ENCODE measurements at places on chromosomes 7 and 10. TPM values are rescaled to one million over a fixed set of nuclear protein-coding genes. Genes with fewer than 3 reads are reported as not detected.

LAMB1 gene
- 87.7 TPM for total RNA-seq

DNA sequence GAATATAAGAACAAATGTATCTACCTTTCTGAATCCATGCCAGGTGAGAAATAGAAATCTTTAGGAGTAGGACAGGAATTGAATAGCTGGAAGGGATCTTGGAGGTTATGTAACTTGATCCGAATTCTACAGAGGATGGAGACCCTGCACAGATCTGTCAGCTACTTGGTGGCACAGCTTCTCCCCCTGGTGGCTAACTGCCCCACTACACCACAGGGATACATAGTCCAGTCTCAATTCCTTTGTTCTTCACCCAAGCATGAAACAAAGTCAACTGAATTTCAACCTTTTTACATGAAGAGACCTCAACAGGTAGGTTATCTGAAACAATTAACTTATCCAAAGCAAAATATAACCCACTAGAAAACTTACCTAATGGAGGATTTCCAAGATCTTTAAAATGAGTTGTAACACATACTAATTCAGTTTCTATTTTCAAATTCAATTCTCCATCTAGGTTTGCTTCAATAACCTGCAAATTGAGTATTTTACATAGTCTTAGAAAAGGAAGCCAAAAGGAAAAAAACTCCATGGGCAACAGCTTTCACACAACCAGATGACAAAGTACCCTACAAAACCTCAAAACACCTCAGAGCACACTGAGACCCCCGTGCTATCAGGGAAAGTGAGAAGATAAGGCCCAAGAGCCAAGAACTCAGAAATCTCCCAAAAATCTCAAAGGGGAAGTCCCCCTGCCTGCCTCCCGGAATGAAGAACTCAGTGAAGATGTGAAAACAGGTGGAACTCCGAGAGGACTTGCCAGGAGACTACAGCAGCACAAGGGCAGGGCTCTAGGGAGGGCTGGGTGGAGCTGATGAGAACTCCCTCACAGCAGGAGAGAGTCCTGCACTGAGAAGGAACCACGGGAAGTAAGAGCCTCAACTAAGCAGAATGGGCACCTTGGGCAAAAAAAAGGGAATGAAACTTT lies 10.3 kb downstream of the HUS1 start:
- H3K27me3 ChIP-seq, result no peaks in the 10 kb centered on the region
- H3K4me1 ChIP-seq, result peaks cover 11% of the 10 kb centered on the region
- H3K27ac ChIP-seq, result no peak overlapping the region
- H3K4me3 ChIP-seq, result no peak overlapping the region

LIPN gene
- not detected for total RNA-seq

- H3K4me3 ChIP-seq, result no peak overlapping the region
- peak; percentile 66 for DNase-seq
- no peak overlapping the region for H3K27ac ChIP-seq
- H3K27me3 ChIP-seq, result no peaks in the 10 kb centered on the region
- peaks cover 12% of the 10 kb centered on the region for H3K4me1 ChIP-seq
These were observed 9.3 kb downstream of the TCAF1 start for GRCh38 chr7:143892527-143893300.

GRCh38 chr7:34022626-34023025 lies 117.3 kb downstream of the BMPER start:
- H3K27me3 ChIP-seq, result no peaks in the 10 kb centered on the region
- no peak overlapping the region for H3K4me3 ChIP-seq
- no peak for DNase-seq
- H3K36me3 ChIP-seq, result no peaks in the 10 kb centered on the region
- peaks cover 14% of the 10 kb centered on the region for H3K4me1 ChIP-seq

SHLD2 gene
- 26.1 TPM for total RNA-seq

DNA sequence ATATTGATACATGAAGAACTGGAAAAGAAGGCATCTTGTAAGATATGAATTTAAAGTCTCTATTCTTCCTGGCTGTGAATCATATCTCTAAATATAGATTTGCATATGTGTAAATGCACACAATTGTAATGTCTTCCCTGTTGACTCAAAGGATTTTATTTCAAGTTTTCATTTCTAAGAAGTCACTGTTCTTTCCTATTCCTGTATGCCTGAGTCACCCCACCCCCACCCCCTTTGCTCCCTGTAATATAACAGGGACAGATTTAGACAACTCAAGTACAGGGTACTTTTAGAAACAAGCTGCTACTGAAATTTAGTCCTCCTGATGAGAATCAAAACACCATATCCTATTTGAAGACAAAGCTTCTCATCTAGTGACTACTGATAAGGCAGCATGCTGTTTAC lies 43.0 kb upstream of the HECTD2 start:
- H3K4me3 ChIP-seq, result no peak overlapping the region
- H3K27ac ChIP-seq, result no peak overlapping the region
- DNase-seq, result no peak
- no peaks in the 10 kb centered on the region for H3K27me3 ChIP-seq

ARHGEF35 gene
- total RNA-seq, result 0.97 TPM

- DNase-seq, result no peak
- no peak overlapping the region for H3K27ac ChIP-seq
- peaks cover 25% of the 10 kb centered on the region for H3K4me1 ChIP-seq
- no peaks in the 10 kb centered on the region for H3K36me3 ChIP-seq
- H3K27me3 ChIP-seq, result peaks cover 17% of the 10 kb centered on the region
These were observed 16.4 kb downstream of the FZD1 start for GRCh38 chr7:91280604-91281003.

DNA sequence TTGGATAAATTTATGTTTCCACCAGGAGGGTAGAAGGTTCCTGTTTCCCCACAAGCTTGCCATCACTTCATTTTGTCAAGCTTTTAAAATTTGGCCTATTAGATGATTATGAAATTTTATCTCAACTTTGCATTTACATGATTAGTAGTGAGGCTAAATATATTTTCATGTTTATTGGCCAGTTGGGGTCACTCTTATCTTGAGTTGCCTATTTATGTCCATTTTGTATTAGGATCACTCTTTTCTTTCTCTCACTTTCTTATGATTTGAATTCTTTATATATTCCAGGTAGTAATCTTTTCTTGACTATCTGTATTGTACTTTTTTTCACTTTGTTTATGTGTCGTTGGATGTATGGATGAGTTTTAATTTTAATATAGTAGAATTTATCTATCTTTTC lies 218.6 kb upstream of the SLC26A5 start:
- H3K4me1 ChIP-seq, result no peaks in the 10 kb centered on the region
- H3K27me3 ChIP-seq, result no peaks in the 10 kb centered on the region
- H3K27ac ChIP-seq, result no peak overlapping the region
- H3K4me3 ChIP-seq, result no peak overlapping the region
- H3K36me3 ChIP-seq, result no peaks in the 10 kb centered on the region

GRCh38 chr7:70701991-70702390 lies 430.0 kb upstream of the GALNT17 start:
- peaks cover 3% of the 10 kb centered on the region for H3K36me3 ChIP-seq
- H3K4me1 ChIP-seq, result peaks cover 96% of the 10 kb centered on the region
- H3K27me3 ChIP-seq, result no peaks in the 10 kb centered on the region
- no peak for DNase-seq
- no peak overlapping the region for H3K27ac ChIP-seq

DNA sequence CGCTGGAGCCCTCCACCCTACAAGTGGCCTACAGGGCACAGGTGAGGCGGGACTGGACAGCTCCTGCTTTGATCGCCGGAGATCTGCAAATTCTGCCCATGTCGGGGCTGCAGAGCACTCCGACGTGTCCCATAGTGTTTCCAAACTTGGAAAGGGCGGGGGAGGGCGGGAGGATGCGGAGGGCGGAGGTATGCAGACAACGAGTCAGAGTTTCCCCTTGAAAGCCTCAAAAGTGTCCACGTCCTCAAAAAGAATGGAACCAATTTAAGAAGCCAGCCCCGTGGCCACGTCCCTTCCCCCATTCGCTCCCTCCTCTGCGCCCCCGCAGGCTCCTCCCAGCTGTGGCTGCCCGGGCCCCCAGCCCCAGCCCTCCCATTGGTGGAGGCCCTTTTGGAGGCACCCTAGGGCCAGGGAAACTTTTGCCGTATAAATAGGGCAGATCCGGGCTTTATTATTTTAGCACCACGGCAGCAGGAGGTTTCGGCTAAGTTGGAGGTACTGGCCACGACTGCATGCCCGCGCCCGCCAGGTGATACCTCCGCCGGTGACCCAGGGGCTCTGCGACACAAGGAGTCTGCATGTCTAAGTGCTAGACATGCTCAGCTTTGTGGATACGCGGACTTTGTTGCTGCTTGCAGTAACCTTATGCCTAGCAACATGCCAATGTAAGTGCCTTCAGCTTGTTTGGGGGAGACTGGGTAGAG lies at the start of gene COL1A2:
TSS of gene COL1A2 (plus strand) at position 459 of the 704 bp plus-strand sequence. CDS start at position 596, 137 bp downstream.
- peaks cover 22% of the 10 kb centered on the region for H3K4me1 ChIP-seq
- peak within 1 kb of the TSS; percentile 57 for H3K4me3 ChIP-seq
- no peak within 1 kb of the TSS for H3K27ac ChIP-seq
- peak; percentile 70 for DNase-seq

- no peak for DNase-seq
- H3K36me3 ChIP-seq, result no peaks in the 10 kb centered on the region
- no peak overlapping the region for H3K27ac ChIP-seq
These were observed 12.7 kb downstream of the PTPRE start for GRCh38 chr10:127919418-127920271.

DNA sequence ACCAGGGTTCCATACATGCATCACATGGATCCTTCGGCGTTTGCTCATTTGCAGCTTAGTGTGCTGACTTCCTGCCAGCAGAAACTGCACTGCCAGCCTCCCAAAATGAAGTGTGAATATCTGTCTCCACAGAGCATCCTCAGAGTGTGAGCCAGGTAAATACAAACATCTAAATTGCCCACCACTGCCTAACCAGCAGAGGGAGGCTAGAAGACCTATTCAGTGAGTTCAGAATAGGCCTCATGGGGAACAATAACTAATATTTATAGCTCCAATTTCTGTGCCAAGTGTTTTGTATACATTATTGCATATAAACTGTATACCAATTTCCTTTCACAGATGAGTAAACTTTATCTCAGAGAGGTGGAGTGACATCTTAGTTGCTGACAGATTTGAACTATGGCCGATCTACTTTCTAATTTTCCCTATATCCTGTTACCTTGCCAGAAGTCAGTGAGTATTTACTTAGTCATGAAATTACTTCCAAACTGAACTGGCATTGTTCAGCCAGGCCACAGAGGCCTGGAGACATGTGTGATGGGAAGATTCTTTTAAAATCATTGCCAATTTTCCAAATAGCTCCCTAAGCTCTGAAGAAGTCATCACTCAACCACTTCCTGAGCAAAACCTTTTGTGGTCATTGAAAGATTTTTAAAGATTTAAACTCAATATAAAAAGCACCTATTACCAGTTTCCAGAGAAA lies 926.5 kb upstream of the GHITM start:
- no peak for DNase-seq
- peaks cover 28% of the 10 kb centered on the region for H3K4me1 ChIP-seq
- no peak overlapping the region for H3K27ac ChIP-seq
- H3K4me3 ChIP-seq, result no peak overlapping the region

- no peaks in the 10 kb centered on the region for H3K36me3 ChIP-seq
- no peak overlapping the region for H3K4me3 ChIP-seq
- no peak for DNase-seq
- H3K4me1 ChIP-seq, result no peaks in the 10 kb centered on the region
These were observed 29.8 kb upstream of the MSMB start for GRCh38 chr10:46075869-46076268.

DNA sequence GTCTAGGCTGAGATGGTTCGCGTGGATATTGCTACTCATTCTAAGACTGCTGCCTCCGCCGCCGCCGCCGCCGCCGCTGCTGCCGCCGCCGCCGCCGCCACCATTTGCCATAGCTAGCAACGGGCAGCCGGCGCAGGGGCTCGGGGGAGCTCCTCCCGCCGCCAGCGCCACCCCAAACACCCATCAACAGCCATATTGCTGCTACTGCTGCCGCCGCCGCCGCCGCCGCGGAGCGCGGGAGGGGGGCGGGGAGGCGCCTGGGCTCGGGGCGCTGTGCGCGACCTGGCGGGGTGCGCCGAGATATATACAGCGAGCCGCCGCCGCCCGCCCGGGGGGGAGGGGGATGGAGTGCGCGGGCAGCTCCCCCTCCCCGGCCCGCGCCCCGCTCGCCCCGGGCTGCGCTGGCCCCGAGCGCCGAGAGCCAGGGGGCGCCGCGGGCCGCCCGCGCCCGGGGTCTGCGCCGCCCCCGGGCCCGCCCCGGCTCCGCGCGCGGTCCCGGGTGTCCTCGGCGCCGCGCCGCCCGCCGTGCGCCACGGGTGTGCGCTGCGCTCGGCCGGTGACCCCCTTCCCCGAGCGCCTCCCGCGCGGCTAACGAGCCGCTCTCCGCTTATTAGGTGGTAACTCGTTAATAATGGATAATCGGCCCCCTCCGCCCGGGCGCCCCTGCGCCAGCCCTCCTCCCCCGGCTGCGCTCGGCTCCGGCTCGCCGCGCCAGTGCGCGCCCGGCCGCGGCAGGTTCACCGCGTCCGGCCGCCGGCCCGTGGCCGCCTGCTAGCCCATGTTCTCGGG lies at the start of gene KCNMA1:
TSS of gene KCNMA1 (minus strand) at position 277 of the 789 bp plus-strand sequence.
- peaks cover 80% of the 10 kb centered on the region for H3K27me3 ChIP-seq
- H3K4me1 ChIP-seq, result peaks cover 30% of the 10 kb centered on the region

DNA sequence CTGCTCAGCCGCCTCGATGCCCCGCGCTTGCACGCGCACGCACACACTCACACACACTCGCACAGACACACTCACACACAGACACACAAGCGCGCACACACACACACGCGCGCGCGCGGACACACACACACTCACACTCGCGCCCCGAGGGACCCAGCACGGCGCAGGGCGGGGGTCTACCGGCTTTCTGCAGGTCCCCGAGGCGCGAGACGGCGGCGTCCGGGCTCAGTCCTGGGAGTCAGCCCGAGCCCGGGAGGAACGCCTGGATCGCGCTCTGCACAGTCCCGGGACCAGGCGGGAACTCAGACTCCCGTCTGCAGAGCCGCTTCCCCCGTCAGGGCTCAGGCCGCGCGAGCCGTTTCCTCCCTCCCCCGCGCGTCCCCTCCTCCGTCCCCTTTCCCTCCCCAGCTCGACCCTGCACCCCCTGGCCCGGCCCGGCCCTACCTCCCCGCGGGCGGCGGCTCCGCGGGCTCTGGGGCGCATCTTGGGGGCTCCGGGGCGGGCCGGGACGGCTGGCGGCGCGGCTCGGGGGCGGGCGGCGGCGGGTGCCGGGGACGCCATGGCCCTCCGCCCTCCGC lies 464 bp downstream of the DENND2A start:
- peak overlapping the region; percentile 94 for H3K4me3 ChIP-seq
- peaks cover 21% of the 10 kb centered on the region for H3K4me1 ChIP-seq
- H3K36me3 ChIP-seq, result no peaks in the 10 kb centered on the region
- peak; percentile 76 for DNase-seq
- H3K27me3 ChIP-seq, result peaks cover 19% of the 10 kb centered on the region

DNA sequence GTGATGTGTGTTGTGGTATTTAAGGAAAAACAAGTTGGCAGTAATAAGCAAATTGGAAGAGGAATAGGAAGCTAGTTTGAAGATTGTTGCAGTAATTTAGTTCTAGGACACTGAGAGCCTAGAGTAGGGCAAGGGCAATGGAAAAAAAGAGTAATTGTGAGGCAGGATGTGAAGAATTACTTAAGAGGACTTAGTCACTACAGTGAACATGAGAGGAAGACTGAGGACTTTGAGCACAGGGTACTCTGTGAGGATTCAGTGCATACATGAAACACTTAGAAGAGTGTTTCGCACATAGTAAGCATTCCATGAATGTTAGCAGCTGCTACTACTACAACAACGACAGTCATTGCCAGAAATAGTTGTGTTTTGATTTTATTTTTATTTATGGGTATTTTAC lies 30.9 kb upstream of the DKK1 start:
- H3K27ac ChIP-seq, result no peak overlapping the region
- H3K27me3 ChIP-seq, result no peaks in the 10 kb centered on the region
- H3K4me1 ChIP-seq, result no peaks in the 10 kb centered on the region
- DNase-seq, result no peak
- no peak overlapping the region for H3K4me3 ChIP-seq
- no peaks in the 10 kb centered on the region for H3K36me3 ChIP-seq

PON1 gene
- total RNA-seq, result 1.8 TPM

GRCh38 chr7:151243408-151244195 lies 4.9 kb downstream of the SMARCD3 start:
- no peaks in the 10 kb centered on the region for H3K36me3 ChIP-seq
- H3K27me3 ChIP-seq, result peaks cover 43% of the 10 kb centered on the region
- H3K27ac ChIP-seq, result no peak overlapping the region
- peak; percentile 67 for DNase-seq
- H3K4me3 ChIP-seq, result peak overlapping the region; percentile 12

DENND10 gene
- 112 TPM for total RNA-seq
